A172 (cell line): ENCODE measurements at places on chromosomes 7 and 10.

DNA sequence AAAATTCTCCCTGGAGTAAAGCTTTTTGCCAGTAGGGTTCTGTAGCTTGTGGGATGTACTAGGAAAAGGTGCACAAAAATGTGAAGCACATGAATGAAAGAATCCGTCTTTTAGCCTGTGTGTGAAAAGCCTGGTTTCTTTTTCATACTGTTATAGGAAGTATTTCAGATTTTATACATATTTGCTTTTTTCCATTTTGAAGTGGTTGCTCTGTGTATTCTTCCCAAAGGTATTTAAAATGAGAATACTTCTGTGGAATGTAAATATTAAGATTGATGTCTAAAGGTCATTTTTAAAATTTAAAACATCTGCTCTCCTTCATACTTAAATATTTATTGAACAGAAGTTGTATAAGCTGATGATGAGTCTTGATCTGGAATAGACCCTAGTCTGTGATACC, 96.8 kb downstream of the CDK14 start:
- DNase-seq = no peak

- peak; percentile 18 for DNase-seq
Measured at GRCh38 chr7:124269774-124270173, 236.9 kb upstream of the TMEM229A start.

- no peak for DNase-seq
Measured at GRCh38 chr7:2930310-2931033, 86.4 kb upstream of the GNA12 start.

- DNase-seq = peak; percentile 88
Measured at GRCh38 chr7:116671681-116672595, at the start of gene MET. MET (plus strand) TSS chr7:116672196; CDS start chr7:116699085, 26,889 bp downstream.

GRCh38 chr7:66747881-66748511, 7.5 kb downstream of the RABGEF1 start:
- no peak for DNase-seq

DNA sequence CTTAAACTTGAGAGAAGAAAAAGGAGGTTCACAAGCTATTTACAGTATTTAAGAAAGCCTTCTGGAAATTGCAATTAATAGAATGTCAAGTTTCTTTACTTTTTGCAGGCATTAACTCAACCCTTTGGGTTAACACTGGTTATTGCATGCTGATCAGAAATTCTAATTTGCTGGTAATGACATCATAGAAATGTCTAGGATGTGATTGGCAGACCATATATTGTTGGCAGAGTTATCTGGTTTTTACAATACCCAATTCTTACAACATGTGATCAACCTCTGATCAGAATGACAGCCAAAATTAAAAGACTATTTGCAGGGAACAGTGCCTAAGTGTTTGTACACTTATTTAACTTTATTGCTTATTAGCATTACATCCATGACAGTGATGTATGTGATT, 1.6 kb upstream of the CASD1 start:
- DNase-seq = no peak

GRCh38 chr10:122157451-122157850, 113.6 kb upstream of the BTBD16 start:
- no peak for DNase-seq

- DNase-seq = no peak
Measured at GRCh38 chr7:85940798-85941197, 702.9 kb upstream of the GRM3 start.

DNA sequence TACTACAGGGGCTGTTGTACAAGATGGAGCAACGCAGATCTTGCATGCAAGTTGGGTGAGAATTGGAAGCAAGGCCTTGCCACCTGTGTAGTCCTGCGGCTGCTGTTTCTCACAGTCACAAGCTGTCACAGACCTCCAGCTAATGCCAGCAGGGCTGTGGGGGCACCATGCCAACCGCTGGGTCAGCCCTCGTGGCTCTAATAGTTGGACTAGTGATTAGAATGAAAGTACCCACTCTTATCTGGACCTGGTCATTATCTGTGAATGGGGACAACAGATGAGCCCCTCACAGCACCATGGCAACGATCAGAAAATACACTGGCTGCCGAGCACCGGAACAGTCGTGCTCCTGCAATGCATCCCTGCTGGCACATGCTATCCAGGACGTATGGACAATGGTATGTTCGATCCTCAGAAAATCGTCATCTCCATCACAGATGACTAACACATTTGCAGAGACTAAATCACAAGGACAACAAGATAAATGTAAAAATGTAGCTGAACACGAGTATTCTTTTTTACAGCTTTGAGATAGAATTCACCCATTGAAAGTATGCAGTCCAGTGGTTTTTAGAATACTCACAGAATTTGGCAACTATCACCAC, 80.4 kb upstream of the CALN1 start:
- no peak for DNase-seq

- peak; percentile 55 for DNase-seq
Measured at GRCh38 chr10:25815999-25816768, 117.8 kb upstream of the MYO3A start.

DNA sequence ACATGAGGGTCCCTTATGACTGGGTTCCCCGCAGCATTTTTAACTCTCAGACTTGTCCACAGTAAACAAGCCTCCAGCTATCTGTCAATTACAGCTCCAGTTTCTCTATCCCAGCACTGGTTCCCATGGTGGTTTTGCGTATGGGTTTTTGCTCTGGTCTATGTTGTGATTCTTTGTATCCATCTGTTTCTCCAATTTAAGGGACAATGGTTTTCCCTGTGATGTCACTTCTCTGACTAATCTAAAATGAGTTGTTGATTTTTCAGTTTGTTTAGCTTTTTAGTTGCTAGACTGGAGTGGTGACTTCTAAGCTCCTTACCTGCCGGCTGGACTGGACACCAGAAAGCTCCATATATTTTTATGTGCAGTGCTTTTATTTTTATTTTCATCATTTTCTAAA, 303.7 kb downstream of the INHBA start:
- DNase-seq = no peak

DNA sequence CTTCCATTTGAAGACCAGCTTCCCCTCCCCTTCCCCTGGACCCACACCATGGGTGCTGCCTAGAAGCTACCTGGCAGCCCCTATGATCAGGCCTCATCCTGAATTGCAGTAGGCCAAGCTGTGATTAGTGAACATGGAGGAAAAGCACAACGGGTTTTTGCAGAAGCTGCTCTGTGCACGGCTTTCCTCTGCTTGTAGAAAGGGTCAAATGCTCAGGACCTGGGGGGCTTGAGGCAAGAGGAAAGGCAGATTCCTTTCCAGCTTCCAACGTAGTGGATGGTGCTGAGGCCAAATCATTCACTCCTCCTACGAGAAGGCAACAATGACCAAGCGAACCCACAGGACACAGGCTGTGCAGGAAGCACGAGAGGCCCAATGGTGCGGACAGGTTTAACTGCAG, 410.3 kb upstream of the SHH start:
- DNase-seq = no peak
